ENCODE measurements at places on chromosomes 13 and 19.

GRCh38 chr19:5814852-5815246, 10.0 kb downstream of the NRTN start:
- DNase-seq, result no peak

- no peak for DNase-seq
These were observed 123.1 kb downstream of the CDK8 start for GRCh38 chr13:26377038-26377437.

DNA sequence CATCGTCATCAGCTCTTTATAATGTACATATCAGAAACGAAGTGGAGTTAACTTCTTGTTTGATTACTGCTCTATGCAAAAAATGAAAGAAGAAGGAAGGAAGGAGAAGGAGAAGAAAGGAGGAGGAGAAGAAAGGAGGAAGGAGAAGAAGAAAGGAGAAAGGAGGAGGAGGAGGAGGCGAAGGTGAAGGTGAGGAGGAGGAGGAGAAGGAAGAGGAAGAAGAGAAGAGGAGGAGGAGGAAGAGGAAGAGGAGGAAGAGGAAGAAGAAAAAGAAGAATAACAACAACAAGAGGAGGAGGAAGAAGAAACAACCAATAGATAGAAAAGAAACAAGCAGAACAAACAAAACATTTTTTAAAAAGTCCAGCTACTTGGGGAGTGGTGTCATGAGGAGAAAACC, 13.1 kb downstream of the NUFIP1 start:
- no peak for DNase-seq

DNA sequence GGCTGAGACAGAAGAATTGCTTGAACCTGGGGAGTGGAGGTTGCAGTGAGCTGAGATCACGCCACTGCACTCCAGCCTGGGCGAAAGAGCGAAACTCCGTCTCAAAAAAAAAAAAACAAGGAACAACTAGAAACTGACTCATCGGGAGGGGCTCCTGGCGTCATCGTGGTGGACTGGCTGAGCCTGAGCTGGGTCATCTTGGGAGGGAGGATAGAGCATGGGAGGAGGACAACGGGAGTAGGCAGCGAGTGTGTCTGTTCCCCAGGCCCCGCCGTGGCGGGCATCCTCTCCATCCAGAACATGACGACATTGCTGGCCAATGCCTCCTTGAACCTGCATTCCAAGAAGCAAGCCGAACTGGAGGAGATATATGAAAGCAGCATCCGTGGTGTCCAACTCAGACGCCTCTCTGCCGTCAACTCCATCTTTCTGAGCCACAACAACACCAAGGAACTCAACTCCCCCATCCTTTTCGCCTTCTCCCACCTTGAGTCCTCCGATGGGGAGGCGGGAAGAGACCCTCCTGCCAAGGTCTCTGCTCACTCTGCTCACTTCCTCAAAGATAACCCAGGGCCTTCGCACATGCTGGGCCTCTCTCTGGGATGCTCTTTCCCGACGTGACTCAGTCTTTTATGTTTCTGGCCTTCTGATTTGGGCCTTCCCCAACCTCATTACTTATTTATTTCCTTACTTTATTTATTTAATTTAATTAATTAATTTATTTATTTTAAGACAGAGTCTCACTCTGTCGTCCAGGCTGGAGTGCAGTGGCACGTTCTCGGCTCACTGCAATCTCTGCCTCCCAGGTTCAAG, 16.6 kb downstream of the DDX39A start:
- no peak for DNase-seq

GRCh38 chr19:31583148-31583547, 233.9 kb upstream of the TSHZ3 start:
- DNase-seq, result no peak

DNA sequence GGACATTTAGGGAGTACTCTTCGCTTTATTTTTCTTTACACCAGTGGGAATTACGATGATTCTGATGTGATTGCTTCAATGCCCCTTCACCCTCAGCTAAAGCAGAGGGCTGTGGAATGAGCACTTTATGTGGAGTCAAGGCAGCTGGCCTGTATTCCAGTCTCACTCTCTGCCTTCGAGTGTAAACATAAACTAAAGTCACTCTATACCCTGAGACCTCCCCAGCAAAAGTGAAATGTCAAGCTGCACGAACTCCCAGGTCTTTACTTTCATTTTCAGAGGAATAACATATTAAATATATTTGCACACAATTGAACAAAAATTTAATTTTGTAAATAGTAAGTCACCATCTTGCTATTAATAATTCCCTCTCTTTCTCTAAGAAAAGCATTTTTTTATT, 557.1 kb downstream of the DACH1 start:
- DNase-seq, result no peak

DNA sequence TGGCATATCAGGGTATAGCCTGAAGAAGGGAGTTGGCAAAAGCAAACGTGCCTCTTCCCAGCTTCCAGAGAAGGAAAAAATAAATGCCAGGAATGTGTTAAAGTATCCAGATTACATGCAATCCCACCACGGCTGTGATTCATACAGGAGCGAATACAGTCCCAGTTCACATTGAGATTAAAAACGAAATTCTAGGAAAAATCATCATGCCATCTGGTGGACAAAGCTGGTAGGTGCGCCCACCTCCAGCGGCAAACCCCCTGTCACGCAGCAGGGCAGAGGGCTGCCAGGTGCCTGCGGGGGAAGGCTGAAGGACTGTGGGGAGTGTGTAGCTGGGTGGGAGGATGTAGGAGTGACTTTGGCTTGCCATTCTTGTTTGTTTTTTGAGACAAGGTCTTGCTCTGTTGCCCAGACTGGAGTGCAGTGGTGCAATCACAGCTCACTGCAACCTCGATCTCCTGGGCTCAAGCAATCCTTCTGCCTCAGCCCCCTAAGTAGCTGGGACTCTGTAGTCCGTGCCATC, 6.4 kb upstream of the DMWD start:
- no peak for DNase-seq

DNA sequence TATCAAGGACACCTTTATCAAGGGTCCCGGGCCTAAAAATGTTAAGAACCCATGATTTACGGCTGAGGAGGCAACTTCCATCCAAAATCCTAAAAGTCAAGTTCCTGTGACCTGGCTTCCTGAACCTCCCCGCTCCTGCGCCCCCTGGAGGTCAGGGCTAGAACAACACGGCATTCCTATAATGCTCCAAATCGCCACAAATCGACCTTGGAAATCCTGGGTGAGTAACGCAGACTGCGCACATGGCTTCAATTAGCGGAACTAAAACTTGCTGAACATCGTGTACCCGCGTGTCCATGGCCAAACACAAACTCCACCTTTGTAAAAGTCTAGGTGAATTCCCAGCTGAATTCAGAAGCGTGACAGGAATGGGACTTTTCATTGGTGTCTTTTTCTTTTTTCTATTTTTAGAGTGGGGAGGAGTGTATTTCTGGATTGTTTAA, 4.3 kb upstream of the C5AR1 start:
- DNase-seq, result no peak

DNA sequence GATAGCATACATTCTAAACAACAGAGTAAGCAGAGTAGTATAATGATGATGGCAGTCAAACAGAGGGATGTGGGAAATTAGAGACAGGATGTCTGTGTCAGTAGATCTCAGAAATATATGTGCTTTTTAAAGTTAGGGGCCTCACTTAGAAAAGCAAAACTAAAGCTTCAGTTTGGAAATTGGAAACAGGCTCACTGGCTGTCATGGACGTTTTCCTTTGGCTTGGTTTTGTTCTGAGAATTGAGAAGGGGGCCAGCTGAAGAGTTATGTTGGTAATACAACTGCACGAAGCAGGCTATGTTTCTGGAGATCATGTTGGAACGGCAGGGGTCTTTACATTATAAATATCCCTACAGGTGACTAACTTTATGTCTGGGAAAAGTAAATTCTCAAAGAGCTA, 261.3 kb downstream of the LMO7 start:
- DNase-seq, result no peak

DNA sequence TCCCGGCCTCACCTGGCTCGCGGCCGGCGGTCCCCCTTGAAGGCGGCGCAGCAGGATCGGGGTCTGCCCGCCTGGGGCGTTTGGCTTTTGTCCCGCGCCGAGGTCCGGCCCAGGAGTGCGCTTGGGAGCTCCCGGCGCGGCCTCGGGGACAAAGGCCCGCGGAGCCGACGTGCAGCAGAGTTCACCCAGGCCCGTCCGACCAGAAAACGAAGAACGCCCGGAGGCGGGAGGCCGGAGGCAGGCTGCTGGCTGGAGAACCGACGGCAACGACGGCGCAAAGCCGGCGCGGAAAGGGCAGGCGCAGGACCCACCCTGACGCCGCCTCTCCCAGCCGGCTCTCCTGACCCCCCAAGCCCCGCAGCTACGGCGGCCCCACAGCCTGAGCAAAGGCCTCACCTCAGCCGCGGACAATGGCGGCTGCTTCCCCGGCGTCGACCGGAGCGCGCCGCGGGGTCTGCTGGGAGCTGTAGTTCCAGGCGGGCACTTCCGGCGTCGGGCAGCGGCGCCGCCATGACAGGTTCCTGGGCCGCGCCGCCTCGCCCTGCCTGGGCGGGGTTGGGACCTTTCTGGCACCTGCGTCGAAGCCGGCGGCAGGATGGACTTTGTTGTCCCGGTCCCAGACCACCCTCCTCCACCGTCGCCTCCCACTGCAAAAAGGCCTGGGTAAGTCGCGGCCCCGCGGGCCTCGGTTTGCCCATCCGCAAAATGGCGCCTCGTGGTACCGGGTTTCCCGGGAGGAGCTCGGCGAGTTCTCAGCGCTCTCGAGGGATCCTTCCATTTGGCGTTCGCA, at the start of gene ZNF606:
TSS of gene ZNF606 (minus strand) at position 437 of the 790 bp plus-strand sequence. CDS start 1,501 bp downstream, outside the sequence.
- DNase-seq, result peak; percentile 89

GRCh38 chr13:99709134-99709533, 207.9 kb downstream of the TM9SF2 start:
- peak; percentile 4 for DNase-seq

- no peak for DNase-seq
These were observed 704 bp downstream of the CHST8 start for GRCh38 chr19:33622505-33622808.

- DNase-seq, result no peak
These were observed 1.4 kb downstream of the UPF1 start for GRCh38 chr19:18833141-18833476.

DNA sequence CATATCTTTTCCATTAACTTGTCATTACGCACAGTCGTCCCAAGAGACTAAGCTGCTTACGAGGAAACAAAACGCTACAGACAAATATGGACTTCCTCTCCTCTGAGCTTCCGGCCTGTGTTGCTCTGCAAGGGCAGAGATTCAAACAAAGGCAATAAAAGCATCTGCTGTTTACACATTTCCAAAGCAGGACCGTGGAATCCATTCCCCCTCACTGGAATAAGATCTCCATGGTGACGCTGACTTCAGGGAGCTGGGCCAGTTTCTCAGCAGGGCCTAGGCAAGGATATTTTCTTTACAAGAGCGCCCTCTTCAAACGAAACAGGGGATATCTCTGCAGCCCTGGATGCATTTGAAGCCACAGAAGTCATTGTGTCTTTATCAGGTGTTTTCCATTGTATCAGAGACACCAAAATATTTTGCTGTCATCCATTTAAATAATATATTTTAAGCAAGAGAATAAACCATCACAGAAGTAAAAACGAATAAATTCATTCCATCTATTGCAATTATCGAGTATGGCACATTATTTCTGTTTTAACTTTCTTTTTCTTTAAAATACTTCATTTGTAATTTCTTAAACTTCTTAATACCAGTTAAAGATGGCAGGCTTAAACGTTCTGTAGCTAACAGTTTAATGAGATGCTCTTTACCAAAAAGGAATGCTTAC, 177.5 kb downstream of the DCLK1 start:
- DNase-seq, result peak; percentile 75

DNA sequence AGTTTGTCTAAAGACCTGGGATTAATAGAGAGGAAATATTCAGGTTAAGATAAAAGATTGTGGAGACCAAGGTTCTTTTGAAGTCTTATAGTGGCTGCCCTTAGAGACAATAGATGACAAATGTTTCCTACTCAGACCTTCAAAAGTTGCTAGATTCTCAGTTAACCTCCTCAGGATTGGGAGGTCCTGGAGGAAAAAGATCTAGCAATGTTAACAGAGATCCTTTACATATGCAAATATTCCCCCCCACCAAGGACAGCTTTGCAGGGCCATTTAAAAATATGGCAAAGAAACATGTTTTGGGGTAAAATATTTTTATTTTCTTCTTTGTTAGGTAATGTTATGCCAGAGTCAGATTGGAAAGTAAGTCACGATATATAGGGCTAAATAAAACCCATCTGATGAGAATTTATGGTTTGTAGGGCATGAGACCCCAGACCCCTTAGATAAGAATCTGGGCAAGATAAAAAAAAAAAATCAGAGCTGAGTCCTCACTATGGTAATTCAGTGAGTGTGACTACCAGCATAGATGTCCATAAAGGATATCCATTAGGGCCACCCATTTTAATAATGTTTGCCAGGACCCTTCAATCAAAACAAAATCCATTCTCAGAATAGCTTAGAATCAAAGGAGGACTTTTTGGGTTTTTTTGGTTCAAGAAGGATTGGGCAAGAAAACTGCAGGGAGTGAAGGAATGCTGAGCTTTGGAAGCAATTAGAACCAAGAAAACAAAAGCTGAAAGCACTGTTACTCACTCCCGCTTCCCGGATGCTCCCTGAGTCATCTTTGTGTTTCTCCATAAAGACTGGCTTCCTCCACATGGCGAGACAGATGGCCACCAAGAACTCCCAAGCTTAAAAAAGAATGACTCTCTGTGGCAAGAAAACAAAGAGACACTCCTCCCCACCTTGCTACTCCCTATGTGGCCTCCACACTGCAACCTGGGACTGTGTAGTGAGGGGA, 28.2 kb downstream of the VSTM1 start:
- DNase-seq, result no peak

DNA sequence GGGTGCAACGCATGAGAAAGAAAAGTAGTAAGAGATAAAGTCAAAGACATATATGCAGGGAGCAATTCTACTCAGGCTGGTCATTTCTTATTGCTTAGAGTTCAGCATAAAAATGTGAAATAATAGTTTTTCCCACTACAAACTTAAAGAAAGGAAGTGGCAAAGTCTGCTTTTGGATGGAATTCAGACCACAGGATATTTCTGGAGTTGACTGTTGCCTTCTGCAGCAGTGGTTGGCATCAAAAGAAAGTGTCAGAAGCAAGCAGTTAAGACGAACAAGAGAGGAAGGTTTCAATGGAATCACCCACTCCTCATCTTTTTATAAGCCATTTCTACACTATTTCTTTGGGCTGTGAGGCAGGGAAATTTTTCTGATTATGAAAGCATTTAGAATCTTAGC, 36.2 kb upstream of the TRPC4 start:
- DNase-seq, result no peak

- DNase-seq, result no peak
These were observed 299.5 kb downstream of the ZNF536 start for GRCh38 chr19:30671622-30672051.

DNA sequence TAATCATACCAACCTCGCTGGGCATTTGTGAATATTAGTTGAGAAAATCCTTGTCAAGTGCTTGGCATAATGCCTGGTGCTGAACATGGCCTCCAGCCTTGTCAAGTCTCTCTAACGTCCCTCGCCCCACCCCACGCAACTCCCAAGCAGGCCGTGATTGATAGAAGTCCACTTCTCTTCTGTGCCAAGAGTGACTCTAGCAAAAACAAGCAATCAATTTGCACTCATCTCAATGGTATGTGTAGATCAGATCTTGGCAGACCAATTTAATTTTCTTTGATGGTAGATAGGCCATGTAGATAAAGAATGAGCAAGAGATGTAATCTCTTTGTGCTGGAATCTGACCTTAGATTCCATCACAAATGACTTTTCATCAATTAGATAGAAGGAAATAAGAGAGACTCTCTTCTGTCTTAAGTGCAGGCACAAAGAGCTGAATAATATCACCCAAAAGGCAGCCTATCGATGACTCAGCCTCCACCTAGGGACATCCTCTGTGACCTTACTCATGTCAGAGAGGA, 31.0 kb upstream of the KATNAL1 start:
- no peak for DNase-seq

GRCh38 chr13:40980461-40980860, 38.7 kb downstream of the ELF1 start:
- DNase-seq, result no peak

Data from C1 segment of cervical spinal cord (tissue), 14 donors.